Stimulated activated CD8-positive, alpha-beta memory T cell treated with anti-CD3 and anti-CD28 coated beads, Interleukin-4, amount 100 ng/mL, for 24 hours (primary cell): ENCODE measurements at places on chromosomes 2 and 18.

DNA sequence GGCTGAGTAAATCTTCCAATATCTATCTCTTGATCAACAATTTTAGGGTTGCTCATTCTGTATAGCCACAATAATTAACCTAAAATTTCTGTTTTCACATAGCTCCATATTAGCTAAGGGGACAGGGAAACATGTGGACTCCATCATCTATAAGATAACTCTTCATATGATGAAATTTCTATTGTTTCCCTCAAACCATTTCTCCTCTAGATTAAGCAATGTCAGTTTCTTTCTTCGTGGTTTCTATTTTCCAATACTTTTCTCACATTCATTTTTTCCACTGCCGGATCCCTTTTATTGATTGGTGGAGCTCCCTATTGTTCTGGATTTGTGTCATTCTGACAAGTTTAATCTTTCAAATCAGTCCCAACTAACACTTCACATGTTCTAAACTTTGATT, 1221.3 kb upstream of the ZEB2 start:
- DNase-seq = no peak

GRCh38 chr2:145079641-145080040, 559.7 kb upstream of the ZEB2 start:
- DNase-seq = no peak

DNA sequence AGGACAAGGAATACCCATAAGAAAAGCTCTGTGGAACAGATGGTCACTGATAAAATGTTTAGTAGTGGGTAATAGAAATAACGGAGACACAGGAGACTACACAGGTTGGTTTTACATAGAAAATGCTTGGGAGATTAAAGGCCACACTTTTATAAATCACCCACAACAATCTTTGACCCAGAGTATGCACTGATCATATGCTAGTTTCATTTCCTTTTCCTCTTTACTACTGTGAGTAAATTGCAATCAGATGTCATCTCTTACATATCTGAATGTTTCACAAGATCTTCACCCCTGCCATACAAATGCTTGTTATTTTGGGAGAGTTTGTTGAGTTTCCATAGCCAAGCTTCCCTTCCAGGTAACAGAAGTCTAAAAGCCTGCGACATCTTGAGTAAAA, 978.4 kb upstream of the KLHL29 start:
- DNase-seq = no peak

GRCh38 chr18:43780782-43781340, 503.6 kb upstream of the SYT4 start:
- DNase-seq = no peak

DNA sequence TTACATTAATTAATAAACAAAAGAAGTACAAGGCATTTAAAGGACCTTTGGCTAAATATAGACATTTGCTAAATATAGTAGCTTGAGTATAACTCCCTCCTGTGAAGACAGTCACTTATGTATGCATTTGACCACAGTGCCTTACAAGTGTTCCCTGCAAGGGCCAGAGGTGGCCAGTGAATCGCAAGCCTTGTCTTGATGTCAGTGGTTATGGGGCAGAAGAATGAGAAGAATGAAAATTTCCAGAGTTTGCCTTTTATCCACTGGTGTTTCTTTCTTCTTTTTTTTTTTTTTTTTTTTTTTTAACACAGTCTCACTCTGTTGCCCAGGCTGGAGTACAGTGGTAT, 1.8 kb downstream of the LRRFIP1 start:
- no peak for DNase-seq

DNA sequence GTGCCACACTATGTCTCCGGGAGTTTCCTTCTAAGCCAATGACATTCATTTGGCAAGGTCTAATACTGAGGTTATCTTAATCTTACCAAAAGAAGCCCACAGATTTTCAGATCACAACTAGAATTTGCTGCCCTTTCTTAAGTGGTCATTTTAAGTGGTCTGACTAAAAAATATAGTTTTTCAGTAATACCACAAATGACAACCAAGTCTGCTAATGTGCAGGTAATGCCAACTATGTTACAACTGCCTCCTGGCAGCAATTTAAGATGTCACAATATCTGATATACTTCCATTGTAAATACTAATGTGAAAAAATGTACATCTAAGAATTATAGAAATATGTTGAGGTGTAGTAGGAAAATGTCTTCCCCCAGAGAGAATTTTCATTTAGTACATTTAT, 49.3 kb downstream of the USP37 start:
- DNase-seq = no peak

DNA sequence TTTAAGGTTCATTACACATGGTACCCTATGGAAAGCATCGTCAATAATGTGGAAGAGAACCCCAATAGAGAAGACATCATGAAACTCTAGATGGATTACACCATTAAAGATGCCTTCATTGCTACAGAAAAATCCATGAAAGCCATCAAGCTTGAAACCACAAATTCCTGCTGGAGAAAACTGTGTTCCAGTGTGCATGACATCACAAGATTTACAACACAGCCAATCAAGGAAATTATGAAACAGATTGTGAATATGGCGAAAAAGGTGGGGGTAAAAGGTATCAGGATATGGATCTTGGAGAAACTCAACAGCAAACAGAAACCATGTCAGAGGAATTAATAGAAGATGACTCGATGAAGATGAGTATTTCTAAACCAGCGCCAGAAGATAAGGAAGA, 200.0 kb downstream of the SLC4A10 start:
- no peak for DNase-seq

GRCh38 chr2:36147670-36148390, 207.7 kb upstream of the CRIM1 start:
- DNase-seq = no peak

GRCh38 chr2:68039317-68039716, 23.5 kb downstream of the C1D start:
- DNase-seq = no peak

GRCh38 chr2:201118961-201119854, 3.2 kb downstream of the CFLAR start:
- no peak for DNase-seq
